NCI-H1417 (cell line): ENCODE measurements at places on chromosomes 12 and 14.

GRCh38 chr12:41697161-41697560 is 447.5 kb downstream of the GXYLT1 start:
- DNase-seq: no peak

GRCh38 chr12:25264862-25265261 is 14.1 kb upstream of the KRAS start:
- no peak for DNase-seq

DNA sequence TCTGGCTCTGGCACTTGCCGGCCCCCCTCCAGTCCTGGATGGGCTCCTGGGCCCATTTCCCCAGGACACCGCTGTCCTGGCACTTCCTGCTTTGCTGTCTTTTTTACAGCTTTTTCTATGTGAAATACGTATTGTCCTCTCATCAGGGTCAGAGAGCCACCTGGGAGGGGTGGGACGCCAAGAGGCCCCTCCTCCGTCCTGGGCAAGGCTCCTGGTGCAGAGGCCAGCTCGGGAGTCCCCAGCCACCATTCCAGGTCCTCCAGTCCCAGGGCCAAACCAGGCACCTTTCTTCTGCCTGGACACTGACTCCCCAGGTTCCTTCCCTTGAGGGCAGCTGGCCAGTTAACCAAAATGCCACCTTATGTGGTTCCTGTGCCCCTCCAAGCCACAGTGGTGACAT is 22.8 kb downstream of the ARL6IP4 start:
- no peak for DNase-seq

DNA sequence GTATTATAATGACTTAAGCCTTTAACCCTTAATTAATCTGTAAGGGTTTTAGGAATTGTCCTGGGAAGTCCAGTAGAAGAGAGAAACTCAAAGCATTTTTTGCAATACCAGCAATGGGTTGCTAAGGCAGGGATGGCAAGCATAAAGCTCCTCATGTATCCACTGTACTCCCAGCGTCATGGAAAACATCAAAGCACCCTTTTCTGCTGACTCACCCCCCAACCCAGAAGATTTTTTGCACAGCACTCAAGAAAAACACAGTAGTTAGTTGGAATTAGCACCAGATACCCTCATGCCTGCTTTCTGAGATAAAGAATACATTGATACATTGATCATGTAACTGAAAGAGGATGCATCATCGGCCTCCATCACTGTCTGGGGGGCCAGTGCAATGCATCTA is 199.1 kb upstream of the CNOT2 start:
- DNase-seq: no peak

DNA sequence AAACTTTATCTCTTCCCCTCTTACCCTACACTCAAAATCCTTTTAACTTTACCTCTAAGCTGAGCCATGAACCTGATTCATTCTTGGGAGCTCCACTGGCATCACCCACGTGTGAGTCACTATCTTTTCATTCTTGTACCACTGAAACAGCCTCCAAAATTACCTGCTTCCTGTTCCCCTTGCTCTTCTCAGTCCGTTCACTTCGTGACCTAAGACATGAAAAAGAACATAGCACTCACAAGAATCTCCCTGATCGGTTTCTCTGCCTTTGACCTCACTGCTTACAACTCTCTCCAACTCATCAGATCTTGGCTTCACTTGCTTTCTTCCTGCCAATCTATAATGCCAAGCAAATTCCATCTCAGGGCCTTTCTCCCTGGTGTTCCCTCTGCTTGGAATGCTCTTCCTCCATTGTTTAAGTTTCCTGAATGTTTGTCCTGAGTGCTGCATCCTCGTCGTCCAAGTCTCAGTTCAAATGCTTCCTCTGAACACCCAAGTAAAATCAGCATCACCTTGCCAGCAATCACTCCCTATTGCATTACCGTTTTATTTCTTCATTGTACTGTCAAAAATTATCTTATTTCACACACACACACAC is 9.2 kb downstream of the GLIPR1 start:
- no peak for DNase-seq

DNA sequence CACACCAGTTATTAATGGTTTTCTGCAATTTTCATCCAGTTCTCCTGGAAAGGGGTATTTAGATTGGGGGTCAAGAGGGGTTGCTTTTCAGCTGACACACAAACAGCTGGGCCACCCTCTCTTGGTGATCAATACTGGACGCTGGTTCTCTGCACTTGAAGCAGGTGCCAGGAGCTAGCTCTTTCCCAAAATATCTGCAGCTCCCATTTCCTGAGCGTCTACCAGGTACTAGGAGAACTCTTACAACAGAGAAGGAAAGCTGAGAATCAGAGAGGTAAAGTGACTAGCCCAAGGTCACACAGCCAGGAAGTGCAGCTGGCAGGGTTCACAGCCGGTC is 1.2 kb downstream of the TESC start:
- no peak for DNase-seq

GRCh38 chr14:26204728-26205479 is 392.9 kb downstream of the NOVA1 start:
- peak; percentile 68 for DNase-seq

DNA sequence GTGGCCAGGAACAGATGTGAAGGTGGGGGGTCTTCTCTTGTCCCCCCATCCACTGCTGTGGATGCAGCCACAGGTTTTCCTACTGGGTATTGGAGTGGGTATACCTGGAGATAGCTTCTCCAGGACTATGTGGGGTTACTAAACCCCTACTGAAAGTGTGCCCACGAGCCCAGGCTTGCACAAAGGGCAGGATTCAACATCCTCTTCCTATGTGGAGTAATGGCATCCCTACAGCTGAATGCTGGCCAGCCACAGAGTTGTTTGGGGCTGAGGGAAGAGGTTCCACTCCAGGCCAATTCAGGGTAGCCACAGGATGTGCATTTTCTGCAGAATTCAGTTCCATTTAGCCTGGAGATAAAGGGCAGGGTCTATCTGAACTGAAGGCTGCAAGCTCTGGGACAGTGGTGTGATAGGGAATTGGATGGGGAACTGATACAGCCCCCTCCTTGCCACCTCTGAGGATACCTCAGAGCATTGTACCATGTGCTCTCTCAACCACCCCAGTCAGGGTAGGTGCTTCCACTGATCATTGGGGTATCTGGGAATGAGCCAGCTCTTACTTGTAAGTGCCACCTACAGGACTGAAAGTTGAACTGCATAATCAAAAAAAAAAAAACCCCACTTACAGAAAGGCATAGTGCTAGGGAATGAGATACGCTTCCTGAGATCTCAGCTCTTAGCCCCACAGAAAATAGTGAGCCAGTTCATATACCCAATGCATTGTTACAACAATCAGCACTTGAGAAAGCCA is 187.1 kb downstream of the KITLG start:
- DNase-seq: no peak

DNA sequence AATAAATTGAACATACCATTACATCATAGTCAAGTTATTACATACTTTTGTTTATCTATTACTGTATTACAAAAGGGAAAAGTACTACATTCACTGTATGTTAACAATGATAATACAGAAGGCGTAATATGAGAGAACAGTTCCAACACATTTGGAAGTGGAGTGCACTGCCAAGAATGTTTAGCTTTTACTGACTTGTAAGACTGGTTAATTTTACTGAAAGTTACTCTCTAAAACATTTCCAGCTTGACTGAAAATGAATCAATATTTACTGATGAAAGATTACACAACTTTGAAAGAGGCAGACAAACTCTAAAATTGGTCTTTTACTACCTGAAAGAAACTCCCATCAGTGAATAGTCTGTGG is 728.5 kb downstream of the FSCB start:
- DNase-seq: no peak

- DNase-seq: no peak
These were observed 22.2 kb upstream of the C12orf71 start for GRCh38 chr12:27104546-27104945.

GRCh38 chr14:24323341-24323740 is 11.5 kb downstream of the ADCY4 start:
- DNase-seq: no peak

DNA sequence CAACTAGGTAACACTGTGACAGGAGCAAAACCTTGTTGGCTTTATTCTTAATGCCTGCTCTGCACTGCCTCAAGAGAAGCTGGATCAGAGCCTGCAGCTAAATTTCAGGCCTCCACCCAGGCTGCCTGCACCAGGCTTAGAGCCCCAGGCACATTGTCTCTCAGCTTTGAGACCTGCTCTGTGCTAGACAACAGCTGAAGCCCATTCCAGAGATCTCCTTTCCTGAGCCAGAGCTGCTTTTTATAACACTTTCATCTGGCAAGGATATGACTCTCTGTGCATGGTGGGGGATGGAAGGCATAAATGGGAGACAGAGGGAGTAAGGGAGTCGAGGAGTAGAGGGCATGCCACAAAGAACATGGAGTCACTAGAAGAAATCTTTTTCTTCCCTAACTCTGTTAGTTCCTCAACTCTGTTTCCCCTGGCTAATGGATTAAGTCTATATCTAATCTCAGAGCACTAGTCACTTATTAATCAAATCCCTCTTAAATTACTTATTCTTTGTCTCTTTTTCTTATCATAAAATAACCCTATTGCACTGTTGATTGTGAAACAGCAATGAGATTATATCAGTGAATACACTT is 27.1 kb upstream of the LUM start:
- DNase-seq: no peak

- DNase-seq: no peak
These were observed 53.3 kb downstream of the BMAL2 start for GRCh38 chr12:27385766-27386564.

GRCh38 chr12:47903151-47903611 is 1.6 kb downstream of the VDR start:
- DNase-seq: no peak

DNA sequence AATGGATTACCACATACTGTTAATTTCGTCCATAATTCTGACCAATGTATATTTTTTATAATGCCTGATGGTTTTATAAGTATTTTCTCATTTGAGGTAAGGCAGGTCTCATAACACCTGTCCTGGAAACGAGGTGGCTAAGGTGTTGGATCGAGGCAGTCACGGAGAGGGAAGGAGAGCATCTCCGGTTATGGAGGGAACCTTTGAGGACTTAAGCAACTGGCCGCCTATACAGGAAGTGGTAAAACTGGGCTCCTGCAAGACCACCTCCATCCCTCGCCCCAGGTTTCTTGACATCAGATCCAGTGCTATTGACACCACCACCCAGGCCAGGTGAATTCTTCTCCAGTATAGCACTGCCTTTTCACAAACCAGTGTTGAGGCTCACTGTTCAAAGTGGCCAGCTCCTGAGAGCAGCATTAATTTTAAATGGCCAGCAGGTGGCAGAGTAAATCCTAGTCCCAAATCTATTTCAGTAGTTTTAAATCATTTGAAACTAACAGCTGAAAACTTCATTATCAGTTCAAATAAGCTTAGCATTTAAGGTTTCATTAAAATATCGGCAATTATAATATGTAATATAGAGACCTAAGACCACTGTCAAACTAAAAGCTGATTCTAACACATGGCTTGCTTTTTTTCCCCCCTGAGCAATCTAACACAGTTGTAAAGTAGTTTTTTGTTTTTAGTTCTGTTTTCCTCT is 100.8 kb downstream of the PPM1A start:
- peak; percentile 31 for DNase-seq

DNA sequence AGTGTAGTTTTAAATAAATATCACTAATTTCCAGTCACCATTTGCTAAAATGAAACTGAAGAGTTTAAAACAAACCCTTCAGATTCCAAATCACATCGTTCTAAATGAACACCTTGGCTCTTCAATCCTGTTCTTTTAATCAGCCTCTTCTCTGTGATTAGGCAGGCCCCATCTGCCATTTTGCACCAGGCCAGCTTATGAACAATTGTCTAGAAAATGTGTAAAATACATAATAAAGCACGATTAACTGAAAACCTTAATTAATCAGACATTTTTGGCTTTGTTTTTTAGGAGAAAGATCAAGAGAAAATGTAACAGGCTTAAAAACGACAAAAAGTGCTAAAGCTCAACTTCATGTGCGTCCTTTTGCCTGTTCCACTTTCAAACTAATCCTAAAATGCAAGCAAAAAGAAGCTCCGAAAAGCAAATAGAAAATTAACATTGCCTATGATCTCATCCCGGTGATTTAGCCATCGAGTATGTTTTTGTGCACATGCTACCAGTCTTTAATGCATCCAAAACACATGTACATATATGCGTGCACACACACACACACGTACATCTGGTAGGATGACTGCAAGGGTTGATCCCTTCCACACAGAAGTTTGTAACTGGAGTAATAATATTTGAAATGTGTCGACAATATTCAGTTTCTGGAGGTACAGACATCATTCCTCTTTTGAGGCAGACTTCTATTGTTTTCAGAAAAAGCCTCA is 288.6 kb downstream of the FOXN3 start:
- no peak for DNase-seq

- DNase-seq: no peak
These were observed 8.3 kb downstream of the TMX1 start for GRCh38 chr14:51248016-51248987.

DNA sequence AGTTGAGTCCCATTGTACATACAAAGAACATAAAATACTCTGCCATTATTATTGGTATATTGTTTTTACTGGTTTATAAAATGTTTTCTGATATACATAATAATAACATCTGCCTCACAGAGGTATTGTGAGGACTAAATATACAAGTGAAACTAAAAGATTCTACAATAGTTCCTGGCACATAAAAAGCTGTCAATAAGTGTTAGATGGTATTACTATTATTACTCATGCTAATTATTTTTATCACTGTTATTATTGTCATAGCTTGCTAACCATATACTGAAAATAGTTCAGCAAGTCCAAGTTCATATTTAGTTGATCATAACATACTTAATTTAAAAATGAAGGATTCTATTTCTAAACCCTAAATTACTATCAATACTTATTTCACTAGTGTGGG is 34.4 kb downstream of the BTG1 start:
- DNase-seq: no peak

- DNase-seq: no peak
These were observed 14.1 kb upstream of the CDH24 start for GRCh38 chr14:23071244-23071920.

GRCh38 chr14:20799892-20800544 is 2.6 kb downstream of the RNASE1 start:
- no peak for DNase-seq
